ENCODE measurements at places on chromosomes 4 and X.

DNA sequence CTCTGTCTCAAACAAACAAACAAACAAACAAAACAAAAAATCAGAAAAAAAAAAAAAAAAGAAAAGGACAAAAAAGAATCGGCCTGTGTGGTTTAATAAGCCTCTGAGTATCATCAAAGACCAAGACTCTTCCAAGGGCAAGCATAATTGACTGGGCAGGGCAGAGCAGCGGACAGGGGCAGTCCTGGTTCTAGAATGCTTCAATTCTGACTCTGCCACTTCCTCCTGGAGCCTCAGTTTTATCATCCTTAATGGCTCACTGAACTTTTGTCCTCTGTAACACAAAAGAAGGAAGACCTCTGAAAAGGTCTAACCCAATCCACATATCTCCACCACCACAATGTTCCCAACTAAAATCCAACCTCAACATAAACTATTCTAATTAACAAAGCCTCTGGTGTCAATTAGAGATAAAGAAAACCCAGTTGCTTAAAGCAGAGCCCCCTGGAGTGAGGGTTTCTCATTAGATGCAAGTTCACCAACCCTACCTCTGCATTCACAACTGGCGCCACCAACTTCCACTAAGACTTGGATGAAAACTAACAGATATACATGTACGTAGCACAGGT lies 51.7 kb downstream of the TBC1D9 start:
- no peak for DNase-seq

GRCh38 chr4:175953960-175954521 lies 111.6 kb upstream of the WDR17 start:
- DNase-seq: no peak

DNA sequence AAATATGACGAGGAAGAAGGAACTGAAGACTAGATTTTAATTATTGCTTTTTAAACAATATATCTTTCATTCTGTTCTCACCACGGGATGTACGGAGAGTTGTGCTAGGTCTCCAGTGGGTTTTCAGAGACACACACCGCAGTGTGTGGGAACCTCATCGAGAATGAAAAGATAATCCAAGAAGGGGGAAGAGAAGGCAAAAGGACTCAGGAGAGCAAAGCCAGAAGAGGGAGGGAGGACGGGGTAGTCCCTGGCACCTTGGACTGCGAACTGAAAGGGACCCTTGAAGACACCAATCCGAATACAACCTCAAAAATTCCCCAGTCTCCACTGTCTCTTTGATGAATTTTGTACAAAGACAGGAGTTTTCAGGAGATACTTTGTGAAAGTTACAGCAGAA lies 932 bp upstream of the LEF1 start:
- no peak for DNase-seq

DNA sequence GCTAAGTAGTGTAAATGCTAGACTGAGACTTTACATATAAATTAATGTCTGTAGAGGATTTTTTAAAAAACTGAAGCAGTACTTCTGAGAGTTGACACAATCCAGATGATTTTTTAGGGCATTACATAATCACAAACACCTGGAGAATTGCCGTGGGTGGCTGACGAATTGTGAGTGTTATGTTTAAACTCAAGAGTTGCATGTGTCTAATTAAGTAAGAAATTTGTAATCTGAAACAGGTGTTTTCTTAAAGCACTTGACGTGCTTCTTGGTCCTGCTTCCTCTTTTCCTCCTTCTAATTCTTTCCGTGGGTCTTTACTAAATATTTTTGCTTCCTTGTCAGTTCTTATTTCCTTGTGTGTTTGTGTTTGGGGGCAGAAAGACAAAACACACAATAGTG lies 27.8 kb downstream of the PIR start:
- no peak for DNase-seq

- no peak for DNase-seq
These were observed 6.7 kb downstream of the RAB9A start for GRCh38 chrX:13695601-13696115.

DNA sequence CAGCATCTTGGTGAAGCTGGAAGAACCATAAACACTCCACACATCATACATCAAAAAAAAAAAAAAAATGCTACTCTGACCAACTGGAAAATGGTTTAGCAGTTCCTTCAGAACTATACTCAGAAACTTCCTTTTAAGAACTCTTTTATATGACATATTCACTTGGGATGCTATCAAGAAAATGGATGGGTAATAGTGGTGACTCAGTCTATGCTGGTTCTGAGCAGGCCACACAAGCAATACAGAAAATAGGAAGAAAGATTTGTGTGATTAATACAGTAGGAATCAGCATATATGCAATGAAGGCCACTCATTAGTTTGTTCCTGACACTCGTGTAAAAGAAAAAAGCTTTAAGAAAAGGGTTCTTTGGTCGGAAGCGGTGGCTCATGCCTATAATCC lies 123.5 kb upstream of the FAT4 start:
- DNase-seq: no peak

DNA sequence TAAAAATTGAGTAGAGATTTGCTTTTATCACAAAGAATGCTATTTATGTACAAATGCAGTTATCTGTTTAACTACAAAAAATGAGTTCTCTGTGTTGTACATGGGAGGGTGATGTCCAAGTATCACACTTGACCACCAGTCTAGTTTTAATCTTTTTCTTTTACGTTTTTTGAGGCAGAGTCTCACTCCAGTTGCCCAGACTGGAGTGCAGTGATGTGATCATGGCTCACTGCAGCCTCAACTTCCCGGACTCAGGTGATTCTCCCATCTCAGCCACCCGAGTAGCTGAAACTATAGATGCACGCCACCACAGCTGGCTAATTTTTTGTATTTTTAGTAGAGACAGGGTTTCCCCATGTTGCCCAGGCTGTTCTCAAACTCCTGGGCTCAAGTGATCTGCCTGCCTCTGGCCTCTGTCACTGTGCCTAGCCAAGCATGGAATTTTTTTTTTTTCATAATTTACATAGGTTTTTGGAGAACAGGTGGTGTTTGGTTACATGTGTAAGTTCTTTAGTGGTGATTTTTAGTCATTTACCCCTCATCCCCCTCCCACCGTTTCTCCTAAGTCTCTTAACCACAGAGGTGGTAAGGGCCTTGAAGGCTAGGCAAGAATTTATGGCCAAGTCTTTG lies 47.9 kb upstream of the RPA4 start:
- DNase-seq: no peak

DNA sequence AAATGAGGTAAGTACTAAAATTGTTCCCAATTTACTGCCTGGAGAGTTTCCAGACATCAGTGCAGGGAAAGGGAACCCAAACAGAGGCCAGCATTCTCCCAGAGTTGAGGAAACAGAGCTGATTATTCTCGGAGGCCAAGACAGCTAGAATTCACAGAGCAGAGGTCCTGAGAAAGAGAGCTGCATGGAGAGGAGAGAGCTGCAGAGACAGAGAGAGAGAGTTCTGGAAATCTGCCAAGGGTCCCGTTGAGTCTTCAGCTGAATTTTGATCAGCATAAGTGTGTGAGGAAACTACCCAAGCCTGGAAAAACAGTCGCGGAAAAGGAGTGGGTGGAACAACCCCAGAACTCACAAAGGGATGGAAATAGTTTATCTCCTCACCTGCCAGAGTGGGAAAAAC lies 43.8 kb upstream of the GPR173 start:
- no peak for DNase-seq

- no peak for DNase-seq
These were observed 237.8 kb downstream of the NDST4 start for GRCh38 chr4:114875630-114876029.

DNA sequence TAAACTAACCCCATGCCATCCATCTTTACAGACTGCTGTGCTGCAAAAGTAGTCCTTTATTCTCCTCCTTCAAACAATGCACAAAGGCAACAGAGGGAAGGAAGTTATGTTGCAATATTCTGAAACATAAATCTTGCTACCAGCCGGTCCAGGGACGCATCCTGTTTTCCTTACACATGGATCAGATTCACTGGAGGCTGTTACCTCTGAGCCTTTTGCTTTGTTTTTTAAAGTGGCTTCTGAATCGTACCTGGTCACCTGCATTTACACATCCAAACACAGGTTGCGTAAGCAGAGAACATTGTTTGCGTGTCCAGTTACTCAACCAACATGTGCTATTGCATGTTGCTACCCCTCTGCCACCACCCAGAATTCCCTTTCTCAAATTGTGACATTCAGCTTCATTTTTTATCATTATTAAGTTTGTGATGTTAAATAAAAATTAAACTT lies 8.8 kb downstream of the PPARGC1A start:
- no peak for DNase-seq
